ENCODE measurements at places on chromosomes 6 and 20.

- DNase-seq, result peak; percentile 12
Measured at GRCh38 chr20:33299111-33299603, 16.1 kb downstream of the BPIFB1 start.

DNA sequence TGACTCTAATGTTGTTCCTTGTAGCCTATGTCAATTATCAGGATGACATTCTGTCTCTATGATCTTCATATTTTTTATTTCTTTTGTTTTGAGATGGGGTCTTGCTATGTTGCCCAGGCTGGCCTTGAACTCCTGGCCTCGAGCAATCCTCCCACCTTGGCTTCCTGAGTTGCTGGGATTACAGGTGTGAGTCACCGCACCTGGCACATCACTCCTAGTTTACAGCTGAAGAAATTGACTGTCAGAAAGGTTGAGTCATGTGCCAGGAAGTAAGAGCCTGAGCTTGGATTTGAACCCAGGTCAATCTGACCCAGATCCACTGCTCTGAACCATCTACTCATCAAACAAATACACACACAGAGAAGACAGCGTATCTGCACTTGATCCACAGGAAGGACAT lies 14.4 kb downstream of the PPP1R3G start:
- DNase-seq, result no peak

DNA sequence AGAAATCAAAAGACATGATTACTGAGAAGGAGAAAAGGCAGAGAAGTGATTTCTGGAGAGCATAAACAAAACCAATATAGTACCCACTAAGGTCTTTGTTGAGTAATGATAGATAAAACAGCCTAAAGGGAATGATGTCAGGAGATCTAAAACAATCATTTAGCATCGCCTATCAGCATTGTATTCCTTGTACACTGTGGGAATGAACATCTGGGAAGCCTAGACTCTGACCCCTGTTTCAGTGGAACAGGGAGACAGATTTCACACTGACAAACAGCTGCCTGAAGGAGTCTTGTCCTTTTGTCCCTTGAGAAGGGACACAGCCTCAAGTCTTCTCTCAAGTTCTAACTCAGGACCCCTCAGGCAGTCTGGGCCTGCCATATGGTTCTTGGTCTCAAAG lies 1.7 kb downstream of the ASIP start:
- DNase-seq, result no peak

DNA sequence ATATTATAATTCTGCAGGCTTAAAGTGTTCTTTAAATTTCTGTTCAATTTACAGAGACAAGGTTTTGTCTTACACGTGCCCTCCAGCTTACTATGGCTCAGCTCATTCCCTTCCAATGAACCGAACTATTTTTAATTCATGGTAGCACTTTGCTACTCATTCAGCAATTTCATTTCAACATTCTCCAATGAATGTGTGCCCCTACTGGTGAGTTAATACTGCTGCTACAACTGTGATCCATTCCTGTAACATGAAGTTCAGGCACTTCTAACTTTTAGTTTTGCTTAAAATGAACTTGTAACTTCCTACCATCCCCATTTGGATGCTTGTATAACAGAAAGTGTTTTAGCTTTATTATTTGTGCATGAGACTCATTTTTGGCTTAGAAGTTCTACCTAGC lies 99.7 kb downstream of the F13A1 start:
- no peak for DNase-seq

- peak; percentile 62 for DNase-seq
Measured at GRCh38 chr20:47544852-47545251, 43.2 kb downstream of the NCOA3 start.

- no peak for DNase-seq
Measured at GRCh38 chr6:83370567-83370966, 60.3 kb downstream of the ME1 start.

DNA sequence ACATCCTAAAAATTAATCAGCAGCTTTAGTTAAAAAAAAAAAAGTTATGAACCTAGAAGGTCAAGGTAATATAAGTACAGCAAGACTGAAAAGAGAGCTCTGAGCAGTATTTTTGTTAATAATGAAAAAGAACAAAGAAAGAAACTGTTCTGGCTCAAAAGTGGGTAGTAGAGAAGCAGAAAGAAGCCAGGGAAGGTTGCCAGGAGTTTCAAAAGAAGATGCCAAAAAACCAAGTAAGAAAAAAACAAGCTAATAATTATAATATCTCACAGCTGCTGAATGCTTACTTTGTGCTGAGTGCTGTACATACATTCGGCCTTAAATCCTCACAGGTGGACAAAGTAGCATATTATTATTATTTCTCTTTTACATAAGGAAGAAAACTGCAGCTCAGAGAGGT lies 31.9 kb downstream of the NRSN1 start:
- no peak for DNase-seq

GRCh38 chr6:35451354-35452182 lies 570 bp upstream of the FANCE start:
- no peak for DNase-seq

DNA sequence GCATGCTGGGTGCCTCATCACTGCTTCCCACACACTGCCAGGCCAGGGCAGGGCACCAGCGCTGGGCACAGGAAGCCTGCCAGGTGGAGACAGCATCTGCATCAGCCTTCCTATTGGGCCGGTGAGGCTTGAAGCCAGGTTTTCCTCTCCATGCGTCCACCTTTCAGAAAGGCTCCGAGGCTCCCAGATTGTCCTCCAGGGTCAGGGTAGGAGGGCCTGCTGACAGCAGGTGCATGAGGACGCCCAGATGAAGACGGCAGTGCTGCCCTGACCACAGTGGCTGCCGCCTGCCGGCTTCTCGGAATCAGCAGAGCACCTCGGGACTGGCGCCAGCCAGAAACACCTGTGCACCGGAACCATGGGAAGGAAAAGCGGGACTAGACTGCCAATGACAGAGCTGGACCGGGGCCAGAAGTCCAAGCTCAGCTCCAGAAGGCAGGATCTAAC lies 170.5 kb upstream of the CST7 start:
- DNase-seq, result no peak

GRCh38 chr6:169249057-169249456 lies 4.6 kb downstream of the THBS2 start:
- DNase-seq, result no peak

DNA sequence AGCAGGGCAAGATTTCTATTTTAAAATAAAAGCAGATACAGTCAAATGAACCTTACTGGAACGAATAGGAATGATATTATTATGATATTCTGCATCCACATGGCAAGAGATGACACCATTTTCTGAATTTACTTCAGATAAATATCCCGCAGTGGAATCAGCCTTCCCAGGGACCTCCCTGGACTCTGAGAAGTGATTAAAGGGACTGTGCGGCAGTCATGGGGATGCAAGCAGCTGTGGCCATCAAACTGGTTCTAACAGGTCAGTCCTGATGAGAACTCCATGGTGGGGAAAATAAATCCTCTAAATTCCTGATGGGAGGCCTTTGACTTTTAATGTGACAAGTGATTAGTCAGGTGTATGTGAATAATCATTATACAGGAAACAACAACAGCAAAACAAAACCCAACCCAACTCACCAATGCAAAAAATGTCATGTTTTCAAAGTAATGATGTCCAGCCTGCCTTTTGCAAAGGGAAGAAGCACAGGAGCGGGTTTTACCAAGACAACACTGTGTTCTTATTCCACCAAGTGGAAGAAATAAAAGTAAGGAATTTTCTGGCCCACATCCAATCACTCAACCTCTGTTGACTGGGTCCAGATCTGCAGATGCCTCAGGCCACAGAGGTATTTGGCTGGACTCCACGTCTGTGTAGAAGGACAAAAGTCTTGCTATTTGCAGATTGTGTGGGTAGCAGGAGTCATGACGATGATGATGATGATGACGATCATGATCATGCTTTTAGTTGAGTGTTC lies 61.9 kb upstream of the CITED2 start:
- no peak for DNase-seq

DNA sequence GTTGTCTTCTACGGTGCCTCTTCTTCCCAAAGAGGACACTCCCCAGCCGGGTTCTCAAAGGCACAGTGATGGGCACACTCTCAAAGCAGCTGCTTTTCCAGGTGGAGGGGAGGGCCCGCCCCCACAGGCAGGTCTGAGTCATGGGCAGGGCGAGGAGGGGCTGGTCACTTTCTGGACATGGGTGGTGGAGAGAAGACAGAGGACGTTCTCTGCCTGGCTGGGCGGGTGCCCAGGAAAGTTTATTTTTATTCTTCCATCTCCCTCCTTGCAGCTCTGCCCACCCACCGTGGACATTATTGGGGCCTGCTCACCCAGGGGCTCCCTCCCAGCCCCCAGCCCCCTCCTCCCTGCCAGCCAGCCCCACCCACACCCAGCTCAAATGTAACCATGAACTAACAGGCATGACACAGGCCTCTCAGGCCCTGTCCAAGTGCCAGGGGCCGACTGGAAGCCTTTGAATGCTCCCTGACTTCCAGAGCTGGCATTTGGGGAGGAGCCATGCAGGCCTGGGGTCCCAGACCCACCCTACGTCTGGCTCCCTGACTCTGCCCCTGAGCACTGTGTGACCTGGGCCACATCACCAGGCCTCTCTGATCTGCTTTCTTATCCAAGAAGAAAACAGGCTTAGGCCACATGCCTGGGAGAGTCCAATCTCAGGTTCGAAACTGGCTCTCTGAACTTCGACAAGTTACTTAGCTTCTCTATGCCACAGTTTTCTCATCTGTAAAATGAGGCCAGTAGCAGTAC lies 8.0 kb downstream of the TGM2 start:
- no peak for DNase-seq

- DNase-seq, result no peak
Measured at GRCh38 chr6:129402244-129402643, 307.7 kb downstream of the ARHGAP18 start.

DNA sequence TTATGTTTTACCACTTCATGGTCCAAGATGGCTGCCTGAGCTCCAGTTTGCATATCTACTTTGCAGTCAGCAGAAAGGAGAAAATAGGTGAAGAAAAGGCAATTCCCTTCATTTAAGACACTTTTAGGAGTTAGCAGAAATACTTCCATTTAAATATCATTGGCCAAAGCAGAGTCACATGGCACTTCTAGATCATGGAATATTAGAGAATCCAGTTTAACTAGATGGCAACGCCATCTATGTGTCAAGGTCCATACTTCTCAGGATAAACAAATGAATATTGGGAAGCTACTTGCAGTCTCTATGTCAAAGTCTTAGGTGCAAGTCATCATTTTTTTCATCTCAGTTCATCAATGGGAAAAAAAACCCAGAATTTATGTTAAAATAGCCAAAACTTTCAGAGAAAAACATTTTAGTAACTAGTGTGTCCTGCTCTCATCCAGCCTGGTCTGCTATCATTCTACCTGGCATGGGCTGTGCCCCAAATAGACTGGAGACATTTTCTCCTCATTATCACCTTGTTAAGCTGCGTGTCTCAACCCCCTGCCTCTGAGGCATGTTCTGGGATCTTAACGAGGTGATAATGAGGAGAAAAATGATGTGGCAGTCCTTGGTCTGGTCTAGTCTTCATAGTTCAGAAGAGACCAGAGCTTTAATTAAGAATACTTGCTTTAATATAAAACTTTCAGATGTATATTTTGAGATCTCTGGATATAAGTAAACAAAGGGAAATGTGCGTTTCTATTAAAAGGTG lies 227.3 kb downstream of the TBX18 start:
- DNase-seq, result no peak

- no peak for DNase-seq
Measured at GRCh38 chr6:47360388-47360787, 50.7 kb upstream of the TNFRSF21 start.

GRCh38 chr20:63500151-63500901 lies 1.4 kb upstream of the EEF1A2 start:
- DNase-seq, result no peak

DNA sequence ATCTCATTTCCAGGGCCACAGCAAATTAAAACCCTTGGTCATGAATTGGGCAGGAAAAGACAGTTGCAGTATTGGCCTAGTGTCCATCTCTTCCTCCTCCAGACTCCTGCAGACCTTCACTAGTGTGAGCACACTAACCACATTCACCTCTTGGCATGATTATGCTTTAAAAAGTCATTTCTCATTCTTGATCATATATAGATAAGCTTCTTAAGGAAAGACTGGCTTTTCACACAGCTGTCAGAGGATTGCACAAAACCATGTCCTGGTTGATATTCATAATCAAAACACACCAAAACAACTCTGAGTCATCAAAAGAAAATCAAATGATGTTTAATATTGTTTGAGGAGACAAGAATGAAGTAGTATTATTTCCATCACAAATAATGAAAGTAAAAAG lies 52.1 kb downstream of the TMEM200A start:
- no peak for DNase-seq

GRCh38 chr6:4644996-4645395 lies 131.2 kb upstream of the CDYL start:
- no peak for DNase-seq

DNA sequence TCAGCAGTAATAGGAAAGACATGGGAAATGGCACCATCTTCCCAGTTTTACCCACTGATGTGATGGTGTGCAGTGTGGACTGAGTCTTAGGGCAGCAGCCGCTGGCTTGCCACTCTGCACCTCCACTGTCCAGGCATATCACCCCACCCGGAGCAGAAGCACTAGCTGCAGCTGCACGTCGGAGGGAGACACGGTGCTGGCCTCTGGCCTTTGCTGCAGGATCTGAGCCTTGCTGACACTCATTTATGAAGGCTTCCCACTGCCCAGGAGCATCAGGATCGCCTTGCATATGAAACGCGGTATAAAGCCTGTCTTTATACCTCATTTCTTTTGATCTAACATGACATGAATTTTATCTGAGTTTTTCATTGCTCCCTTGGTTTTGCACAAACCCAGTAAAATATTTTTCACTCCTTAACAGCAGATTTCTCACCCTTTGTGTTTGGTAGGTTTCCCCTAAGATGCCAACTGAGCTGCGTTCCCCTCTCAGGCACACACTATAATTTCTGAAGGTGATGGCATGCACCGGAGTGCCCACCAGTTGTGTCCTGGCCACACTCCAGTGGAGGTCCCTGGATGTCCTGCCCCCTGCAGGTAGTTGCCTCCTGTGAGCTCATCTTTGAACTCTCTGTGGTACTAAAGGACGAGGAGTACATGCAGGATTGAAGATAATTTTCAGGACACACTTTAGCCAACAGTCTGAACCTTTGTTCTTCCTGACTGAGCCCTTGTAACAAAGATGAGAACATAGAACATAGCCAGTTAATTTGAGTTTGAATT lies 9.0 kb upstream of the EXOC2 start:
- DNase-seq, result no peak

GRCh38 chr20:57595041-57596030 lies 24.9 kb downstream of the ZBP1 start:
- no peak for DNase-seq

GRCh38 chr20:57514273-57514751 lies 10.6 kb downstream of the CTCFL start:
- peak; percentile 13 for DNase-seq

DNA sequence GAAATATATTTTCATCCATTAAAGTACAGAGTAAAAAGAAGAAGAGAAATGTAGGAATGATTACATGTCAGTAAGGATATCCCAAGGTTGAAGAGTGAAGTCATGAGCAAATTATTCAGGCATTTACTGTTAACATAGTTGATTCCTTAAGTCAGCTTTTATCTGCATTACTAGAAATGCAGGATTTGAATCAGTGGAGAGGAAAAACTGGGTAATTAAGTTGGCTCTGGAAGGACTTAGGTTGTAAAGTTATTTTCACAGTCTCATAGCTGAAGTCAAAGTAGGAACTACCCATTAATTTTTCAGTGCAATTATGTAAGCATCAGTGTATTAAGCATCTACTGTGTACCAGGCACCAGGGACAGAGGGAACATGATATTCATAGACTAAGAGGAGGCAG lies 7.8 kb downstream of the NAA20 start:
- no peak for DNase-seq
